Anterior cingulate cortex (tissue), 58 donors: ENCODE measurements at places on chromosomes 2 and 18.

DNA sequence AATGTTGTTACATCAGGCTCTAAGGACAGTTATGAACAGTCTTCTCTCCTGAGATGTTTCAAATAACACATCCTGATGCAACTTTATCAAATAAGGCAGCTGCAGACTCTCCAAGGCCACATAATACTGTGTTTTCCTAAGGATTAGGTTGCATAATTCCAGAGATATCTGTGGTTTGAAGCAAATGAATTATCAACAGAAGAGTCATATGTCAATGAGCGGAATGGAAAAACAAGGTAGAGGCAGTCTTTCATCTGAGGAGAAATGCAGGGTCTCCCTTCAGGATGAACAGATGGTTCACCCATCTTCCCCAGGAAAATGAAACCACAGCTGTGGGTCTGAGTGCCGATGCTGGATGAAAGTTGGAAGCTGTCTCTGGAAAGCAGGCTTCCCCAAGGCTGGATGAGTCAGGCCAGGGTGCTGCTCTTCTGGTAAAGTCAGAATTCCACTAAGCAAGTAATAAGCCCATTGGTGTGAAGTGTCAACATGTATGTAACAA lies 22.2 kb downstream of the LYG1 start:
- no peak for DNase-seq

GRCh38 chr18:48139431-48140347 lies 209.2 kb upstream of the SMAD2 start:
- DNase-seq = no peak

DNA sequence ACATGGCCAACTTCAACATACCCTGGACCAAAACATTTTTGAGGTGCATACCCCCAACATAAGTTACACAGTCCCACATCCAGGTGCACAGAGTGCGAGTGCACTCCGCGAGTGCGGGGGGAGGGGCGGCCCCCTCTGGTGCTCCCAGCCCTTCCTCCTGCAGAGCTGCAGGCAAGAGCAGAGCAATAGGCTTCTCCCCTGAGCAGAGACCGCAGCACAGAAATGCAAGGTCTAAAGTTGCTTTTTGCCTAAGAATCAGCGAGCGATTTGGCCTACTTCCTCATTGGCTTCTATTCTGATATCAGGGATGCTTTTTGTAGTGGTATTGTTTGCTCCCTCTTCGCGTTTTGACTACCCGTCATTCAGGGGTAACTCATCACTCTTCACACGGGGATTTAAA lies 40.6 kb downstream of the BOLA3 start:
- DNase-seq = no peak

GRCh38 chr2:212596688-212597087 lies 58.1 kb upstream of the ERBB4 start:
- no peak for DNase-seq

- DNase-seq = no peak
These were observed 234.5 kb downstream of the PARD3B start for GRCh38 chr2:204779771-204780170.

DNA sequence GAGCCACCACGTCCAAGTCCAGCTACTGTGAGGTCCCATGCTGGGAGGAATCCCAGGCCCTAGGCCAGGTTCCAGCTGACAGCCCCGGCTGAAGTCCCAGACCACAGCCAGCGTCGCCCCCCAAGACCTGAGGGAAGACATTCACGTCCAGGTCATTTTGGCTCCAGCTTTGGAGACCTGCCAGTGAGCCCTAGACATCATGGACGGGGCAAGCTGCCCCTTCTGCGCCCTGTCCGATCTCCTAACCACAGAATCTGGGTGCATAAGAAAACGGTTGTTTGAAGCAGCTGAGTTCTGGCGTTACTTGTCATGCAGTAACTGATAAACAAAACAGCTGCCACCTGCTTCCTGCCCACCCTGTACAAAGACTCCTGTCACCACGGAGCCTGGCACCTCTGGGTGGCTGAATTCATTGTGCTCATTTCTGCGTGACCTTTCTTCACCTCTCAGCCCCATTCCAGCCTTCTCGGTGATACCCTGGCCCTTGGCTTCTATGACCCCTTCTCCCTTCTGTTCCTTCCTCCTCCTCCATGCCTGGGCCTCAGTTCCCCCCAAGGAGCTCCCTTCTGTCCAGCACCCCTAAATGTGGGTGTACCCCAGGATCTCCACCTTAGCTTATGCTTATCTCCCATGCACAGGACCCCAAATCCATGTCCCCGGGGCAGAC lies 72.6 kb upstream of the SMAD7 start:
- DNase-seq = no peak

DNA sequence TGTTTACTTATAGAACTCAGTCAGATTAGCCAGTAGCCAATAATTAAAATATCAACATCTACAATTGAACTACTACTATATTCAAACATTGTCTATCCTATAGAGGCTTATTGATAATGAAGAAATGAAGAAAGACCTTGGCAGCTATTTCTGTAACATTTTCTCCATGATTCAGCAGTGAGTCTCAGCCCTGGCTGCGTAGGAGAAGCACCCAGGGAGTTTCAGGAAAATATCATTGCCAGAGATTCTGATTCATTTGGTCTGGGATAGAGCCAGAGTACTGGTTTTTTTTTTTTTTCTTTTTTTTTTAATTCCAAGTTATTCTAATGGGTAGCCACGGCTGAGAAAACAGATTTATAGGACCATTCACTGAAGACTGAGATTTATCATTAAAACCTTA lies 404.8 kb downstream of the TXNL1 start:
- DNase-seq = no peak

DNA sequence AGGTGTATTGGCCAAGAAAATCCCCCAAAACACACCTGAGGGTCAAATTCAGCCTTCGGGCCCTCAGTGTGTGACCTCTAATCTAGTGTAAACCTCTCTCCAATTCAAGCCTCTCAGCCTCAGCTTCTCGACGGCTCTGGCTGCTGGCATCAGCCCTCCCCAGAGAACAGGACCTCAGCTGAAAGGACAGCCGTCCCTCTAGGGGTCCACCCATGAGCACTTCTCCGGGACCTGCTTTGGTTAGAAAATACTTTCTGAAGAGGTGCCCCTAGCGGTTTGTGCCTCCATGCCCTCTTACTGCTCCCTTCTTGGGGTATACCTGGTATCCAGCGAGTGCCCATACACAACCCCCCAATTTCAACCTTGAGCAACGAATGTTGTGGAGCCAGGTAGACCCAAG lies 48.8 kb downstream of the INHBB start:
- DNase-seq = no peak

GRCh38 chr2:25375989-25376545 lies 34.3 kb upstream of the DNMT3A start:
- DNase-seq = no peak

DNA sequence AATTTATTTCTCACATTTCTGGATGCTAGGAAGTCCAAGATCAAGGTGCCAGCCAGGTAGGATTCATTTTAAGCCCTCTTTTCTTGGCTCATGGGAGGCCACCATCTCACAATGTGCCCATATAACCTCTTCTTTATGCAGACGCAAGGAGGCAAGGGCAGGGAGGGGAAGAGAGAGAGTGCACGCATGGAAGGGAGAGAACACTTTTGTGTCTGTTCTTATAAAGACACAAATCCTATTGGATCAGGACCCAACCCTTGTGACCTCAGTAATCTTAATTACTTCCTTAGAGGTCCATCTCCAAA lies 32.5 kb downstream of the CMPK2 start:
- no peak for DNase-seq

- no peak for DNase-seq
These were observed 26.3 kb downstream of the MEX3C start for GRCh38 chr18:51171223-51171622.

- no peak for DNase-seq
These were observed 20.3 kb downstream of the PTPN2 start for GRCh38 chr18:12863687-12864216.

- DNase-seq = no peak
These were observed 11.8 kb downstream of the CNOT11 start for GRCh38 chr2:101264360-101264939.

- DNase-seq = no peak
These were observed at the start of gene GREB1L for GRCh38 chr18:21242141-21242779. Gene GREB1L (plus strand): TSS chr18:21242232. CDS start chr18:21383519, 141,287 bp downstream.

DNA sequence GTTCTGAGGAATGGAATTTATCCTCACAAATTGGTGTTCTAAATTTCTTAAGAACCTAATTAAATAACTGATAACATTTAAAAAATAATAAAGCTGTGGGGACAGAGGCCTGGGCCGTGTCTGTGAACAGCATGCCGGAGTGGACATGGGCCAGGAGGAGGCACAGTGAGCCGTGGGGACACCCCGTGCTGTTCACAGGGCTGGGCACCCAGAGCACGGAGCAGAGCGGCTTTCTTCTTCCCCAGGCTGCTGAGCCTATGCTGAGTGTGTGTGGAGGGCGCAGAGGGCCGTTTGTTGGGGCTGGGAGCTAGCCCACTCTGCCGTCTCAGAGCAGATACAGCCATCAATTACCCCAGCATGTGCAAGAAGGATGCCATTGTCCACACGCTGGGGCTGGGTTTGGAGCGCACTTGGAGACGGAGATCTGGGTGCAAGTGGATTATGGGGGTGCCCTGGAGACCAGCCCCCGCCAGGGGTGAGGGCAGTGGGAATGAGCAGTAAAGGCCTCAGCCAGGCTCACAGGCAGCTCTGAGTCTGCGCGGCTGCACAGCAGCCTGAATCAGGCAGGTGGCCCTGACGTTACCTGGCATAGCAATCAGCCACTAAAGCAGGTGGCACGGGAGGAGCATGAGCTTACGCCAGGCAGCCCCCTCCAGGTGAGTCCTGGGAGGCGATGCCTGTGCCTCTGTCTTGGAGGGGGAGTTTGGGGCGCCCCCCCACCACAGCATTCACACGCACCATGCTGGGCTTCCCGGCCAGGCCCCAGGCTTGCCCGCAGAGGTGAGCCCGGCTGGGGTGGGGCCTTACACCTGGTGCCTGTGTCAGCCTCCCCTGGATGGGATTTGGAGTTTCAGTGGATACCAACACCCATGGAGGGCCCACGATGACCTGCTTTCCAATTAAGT lies 52.1 kb upstream of the SLC66A3 start:
- DNase-seq = no peak

- DNase-seq = no peak
These were observed 612.0 kb downstream of the ARHGAP15 start for GRCh38 chr2:143741205-143741604.

DNA sequence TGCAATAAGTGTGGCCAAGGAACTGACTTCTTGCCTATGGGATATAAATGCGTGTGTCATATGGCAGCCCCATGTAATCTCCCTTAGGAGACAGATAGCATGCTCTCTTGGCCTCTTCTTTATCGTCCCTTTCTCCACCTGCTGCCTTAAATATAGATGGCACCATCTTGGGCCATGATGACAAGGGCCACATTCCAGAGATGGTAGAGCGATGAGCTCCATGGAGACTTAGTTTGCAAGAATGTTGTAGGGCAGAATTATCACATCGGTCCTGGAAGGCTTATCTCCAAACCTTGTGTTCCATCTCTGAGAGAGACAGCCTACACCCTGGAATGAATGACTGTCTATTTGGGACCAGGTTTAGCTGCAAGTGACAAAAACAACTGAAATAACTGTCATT lies 536.7 kb downstream of the TNS1 start:
- no peak for DNase-seq

DNA sequence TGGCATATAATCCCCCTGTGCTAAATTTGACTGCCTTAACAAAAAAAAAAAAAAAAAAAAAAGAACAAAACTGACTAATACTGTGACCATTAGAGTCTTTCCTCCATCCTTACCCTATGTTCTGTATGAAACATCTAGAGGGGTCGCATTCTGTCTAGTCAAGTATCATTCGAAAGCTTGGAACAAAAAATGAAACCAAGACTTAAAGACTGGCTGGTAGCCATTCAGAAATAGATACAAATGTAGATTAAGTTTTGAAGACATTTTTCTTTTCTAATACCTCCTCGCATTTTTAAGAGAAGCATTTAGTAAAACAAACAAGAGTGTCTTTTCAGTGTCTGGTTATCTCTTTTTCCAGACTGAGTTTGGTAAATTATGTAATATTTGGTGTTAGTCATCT lies 66.7 kb downstream of the SPATS2L start:
- no peak for DNase-seq
